IPS DF 6.9 (cell line): ENCODE measurements at places on chromosomes 16 and 17.

GRCh38 chr17:49829026-49829425 is 18.8 kb downstream of the TAC4 start:
- DNase-seq, result no peak

DNA sequence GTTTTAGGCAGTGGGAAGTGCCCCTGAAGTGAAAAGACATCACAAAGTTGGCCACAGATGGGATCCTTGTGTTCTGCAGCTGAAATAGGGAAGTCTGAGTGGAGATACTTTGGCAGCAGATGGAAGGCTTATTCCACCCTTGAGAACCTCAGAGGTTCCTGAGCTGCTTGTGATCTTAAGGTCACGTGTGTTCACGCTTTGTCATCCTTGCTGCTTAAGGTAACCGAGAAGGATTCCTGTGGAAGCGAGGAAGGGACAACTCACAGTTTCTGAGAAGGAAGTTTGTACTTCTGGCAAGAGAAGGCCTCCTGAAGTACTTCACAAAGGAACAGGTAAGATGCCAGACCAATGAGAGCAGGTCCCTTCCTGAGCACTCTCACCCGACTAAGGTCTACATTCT is 12.2 kb downstream of the ADAP2 start:
- no peak for DNase-seq

- no peak for DNase-seq
These were observed 1.0 kb downstream of the VEZF1 start for GRCh38 chr17:57986841-57987580.

DNA sequence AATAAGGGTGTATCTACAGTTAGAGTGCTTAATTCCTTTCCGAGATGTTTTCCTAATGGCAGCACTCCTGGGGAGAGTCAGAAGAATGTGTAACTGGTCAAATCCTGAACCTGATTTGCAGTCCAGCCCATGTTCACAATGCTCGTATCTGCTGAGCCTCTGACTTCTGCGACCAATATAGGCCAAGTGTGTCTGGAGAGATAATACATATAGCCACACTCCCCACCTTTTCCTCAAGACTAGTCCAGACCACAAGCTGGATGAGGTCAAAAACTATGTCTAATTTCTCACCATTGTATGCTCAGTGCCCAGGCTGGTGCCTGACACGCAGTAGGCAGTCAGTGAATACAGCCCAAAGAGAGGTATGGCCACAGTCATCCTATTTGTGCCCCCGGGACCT is 58.0 kb downstream of the XYLT1 start:
- no peak for DNase-seq

DNA sequence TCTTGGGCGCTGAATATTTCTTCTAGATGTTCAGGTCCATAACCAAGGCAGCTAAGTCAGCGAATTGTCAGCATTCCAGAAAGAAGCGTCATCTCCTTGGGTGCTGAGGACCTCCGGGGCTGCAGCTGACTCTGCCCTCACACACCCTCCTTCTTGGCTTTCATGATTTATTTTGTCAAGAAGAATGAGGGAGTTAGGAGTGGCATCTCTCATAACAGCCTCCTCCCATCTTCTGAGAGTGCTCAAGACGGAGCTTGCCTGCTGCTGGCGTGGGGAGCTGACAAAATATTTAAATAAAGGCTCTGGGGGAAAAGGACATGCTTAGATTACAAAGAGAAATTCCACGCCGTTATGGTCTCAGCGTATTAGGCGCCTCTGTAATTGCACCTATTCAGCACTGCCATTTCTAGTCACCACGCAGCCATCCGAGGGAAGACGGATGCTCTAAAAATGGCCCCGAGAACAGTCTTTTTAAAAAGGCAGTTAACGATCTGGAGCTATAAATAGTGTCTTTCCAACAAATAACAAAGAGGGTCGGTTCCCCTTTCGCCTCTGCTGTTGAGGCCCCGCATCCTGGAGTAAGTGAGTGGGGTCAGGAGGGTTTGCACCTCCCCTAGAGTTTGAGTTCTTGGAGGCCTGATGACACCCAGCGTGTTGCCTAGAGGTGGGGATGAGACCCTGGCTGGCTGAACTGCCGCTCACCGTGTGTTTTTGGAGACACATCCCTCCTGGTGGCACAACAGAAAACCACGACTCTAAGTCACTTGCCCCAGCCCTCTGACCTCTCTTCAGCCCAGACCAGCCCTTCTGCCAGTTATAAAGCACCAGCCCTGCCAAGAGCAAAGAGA is 187.0 kb downstream of the CCDC182 start:
- no peak for DNase-seq

GRCh38 chr17:17120701-17121100 is 78.4 kb downstream of the MPRIP start:
- no peak for DNase-seq

GRCh38 chr17:52376137-52376536 is 217.6 kb upstream of the CA10 start:
- DNase-seq, result no peak

DNA sequence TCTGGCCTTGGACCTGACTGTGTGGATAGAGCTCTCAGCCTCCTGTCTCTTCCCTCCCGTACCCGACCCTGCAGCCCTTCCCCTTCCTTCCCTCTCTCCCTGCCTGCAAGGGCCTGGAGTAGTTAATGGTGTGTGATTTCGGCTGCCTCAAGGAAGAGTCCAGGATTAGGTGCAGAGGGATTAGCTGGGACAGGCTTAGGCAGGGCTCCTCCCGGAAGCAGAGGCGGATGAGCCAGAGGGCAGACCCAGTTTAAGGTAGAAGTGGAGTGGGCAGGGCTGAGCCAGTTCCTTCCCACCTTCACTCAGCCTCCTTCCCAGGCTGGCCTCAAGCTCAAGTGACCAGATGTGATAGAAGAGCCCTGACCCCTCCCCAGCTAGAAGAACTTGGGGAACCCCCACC is 16.8 kb downstream of the GUCY2D start:
- DNase-seq, result no peak

- DNase-seq, result no peak
These were observed 2.2 kb downstream of the LMF1 start for GRCh38 chr16:968620-969019.

DNA sequence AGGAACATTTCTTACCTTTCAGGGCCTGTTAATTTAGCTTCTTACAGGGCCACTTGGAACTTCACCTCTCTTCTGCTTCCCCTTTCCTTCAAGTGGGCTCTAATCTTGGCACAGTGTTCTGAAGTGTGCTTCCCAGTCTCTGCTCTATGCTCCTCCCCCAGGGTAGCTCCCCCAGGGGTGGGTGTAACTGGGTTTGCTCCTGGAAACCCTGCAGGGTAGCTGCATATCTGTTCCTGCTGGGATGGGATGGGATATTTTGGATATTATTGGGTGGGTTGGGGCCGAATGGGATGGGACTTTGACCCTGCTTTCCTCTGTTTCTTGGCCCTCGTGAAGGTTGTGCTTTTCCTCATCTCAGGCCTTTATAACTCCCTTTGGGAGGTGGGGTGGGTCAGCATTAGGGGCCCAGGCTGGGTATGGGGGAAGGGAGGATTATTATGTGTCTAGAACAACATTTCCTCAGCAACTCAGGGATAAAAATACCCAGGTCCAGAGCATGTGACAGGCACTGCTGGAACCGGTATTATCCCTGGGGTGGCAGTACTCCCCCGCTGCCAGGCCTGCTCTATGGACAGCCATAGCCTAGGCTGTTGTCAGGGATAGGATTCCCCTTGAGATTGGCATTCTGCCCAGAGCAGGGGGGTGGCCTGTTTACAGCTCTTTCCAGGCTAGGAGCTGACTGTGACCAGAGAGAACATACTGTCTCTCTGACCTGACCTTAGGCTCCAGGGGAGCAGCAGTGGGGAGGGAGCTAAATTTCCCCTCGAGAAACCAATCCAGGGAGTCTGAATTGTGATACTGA is 5.0 kb downstream of the NFE2L1 start:
- no peak for DNase-seq

DNA sequence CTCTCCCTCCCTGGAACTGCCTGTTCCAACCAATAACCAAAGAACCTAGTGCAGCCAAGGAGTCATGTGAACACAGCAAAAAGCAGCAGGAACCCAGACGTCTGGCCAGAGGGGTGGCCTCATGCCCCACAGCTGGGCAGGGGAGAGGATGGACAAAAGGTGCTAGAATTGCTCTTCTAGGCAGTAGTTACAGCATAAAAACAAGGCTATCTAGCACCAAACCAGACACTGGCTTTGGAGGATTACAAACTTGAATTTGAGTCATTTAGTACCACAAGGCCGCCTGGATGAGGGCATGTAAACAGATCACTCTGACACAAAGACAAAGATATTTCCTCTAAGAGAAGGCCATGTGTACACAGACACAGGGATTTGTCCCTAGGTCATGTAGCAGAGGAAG is 423.3 kb upstream of the MAF start:
- DNase-seq, result no peak
